NCI-H1105 (cell line): ENCODE measurements at places on chromosomes 3 and 15.

GRCh38 chr15:83970295-83970890, 265.2 kb upstream of the GOLGA6L4 start:
- DNase-seq: no peak

DNA sequence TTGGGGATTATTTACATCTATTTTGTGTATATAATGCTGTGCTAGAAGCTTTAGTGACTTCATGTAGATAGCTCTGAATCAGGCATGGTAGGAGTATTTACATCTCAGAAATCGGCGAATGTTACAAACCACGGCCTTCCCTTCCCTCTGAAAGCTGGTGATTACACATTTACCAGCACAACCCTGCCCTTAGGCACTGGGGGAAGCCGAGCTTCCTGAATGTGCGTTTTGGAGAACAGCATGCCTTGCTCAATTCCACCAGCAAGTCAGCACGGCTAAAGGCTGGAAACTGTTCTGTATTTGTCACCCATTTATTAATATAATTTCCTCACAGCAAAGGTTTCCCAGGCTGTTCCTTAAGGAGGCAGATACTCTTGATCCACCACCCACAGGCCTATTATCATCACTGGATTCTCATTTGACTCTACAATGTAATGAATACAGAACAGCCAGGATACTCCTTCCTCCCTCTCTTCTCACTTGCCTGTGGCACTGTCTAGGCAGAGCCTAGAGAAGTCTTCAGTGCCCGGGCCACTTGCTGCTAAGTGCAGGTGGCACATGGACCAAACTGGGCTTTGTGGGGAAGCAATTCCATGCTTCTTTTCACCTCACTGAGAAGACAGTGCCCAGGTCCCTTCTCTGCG, 55.2 kb upstream of the CACNA2D3 start:
- DNase-seq: no peak

GRCh38 chr3:36525115-36525801, 145.0 kb downstream of the STAC start:
- no peak for DNase-seq

DNA sequence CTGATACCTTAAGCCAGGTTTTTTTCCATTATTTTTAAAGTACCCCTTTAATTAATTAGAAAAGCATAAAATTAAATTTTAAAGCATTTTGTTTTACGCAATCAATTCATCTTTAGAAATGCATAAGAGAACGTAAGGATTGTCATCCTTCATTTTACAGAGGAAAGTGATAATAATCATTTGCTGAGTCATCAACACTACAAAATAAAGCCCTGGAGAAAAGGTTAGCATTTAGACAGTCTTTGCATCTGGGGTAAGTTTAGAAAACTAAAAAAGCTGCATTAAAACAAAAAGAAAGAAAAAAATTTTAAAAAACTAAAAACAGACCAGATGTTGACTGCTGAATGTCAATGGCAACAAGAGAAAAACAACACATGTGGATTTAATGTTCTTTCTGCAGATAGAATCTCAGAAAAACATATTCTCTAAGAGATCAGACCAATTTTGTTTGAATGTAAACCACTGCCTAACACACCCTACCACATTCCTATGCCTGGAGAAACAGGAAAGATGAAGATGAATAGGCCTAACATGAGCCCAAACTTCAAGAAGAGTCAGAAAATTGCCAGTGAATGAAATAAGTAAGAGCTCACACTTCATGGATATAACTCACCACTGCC, 59.9 kb downstream of the SUCNR1 start:
- DNase-seq: no peak

DNA sequence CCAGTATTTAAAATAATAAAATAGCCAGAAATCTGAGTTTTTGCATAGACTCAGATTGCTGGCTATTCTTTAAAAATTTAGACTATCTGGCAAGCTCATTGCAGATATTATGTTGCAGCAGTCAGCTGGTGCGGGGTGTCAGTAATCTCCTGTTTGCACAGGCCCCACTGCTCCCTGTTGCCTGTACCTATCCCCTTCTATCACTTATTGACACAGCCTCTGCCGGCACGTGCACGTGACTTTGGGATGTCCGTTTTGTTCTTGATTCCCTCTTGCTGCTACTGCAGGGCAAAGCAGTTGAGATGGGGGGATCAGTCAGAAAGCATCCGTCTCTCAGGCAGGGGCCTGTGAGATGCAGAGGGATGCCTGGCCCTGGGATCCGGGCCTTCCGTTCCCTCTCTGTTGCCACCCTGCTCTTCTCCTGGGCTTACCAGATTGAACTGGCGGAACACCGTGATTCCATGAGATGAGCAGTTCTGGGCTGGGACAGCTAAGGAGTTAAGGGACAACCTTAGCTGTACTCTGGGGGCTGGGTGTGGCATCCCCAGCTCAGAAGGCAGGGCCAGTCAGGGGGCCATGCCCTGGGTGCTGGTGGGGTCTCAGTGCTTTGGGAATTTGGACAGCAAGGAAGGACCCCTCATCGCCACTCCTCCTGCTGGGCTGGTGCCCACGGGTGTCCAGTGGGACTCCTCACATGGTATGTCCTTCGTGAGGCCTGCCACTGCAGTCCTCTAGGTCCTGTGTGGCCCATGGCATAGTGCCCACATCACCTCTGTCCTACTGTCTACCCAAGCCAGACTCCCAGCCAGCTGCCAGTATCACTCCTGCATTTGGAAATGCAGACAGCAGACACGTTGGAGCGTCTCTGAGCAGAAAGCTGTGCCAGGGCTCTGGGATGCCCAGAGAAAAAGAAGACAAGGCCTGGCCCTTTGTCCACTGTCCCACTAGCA, 11.8 kb downstream of the MRAS start:
- DNase-seq: no peak

- DNase-seq: peak; percentile 1
Observed at GRCh38 chr3:105867712-105868430, 941 bp downstream of the CBLB start.

DNA sequence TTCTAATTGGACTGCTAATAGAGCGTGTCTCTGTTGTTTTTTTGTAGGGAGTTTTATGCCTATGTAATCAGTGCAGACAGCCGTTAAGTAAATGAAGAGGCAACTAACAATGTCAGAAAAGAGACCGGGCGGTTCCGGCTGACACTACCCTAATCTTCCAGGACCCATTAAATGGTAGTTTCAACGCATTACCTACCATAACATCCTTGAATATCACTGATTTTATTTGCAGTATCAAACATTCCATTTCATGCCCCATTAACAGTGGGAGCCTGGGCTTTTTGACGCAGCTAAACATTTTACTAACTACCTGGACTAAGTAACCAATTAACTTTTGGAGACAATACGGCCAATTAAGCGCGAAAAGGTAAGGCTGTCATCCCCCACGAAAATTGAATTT, 832.9 kb upstream of the NR2F2 start:
- no peak for DNase-seq

DNA sequence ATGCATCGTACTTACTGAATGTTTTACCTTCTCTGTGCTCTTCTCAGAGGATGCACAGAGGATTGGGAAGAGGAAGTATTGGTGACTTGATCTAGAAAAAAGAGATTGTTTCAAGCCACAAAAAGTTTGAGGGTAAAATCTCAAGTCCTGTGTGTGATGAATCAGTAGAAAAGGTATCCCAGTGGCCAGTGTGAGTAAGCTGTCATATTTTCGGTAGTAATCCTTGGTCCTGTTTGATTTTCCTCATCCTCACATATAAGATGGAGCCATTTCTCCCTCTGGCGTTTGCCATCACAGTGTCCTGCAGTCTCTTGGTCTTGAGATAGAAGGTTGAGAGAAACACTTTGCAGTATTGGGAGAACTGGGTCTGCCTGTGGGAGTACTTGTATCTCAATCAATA, 166.8 kb downstream of the LPP start:
- no peak for DNase-seq

DNA sequence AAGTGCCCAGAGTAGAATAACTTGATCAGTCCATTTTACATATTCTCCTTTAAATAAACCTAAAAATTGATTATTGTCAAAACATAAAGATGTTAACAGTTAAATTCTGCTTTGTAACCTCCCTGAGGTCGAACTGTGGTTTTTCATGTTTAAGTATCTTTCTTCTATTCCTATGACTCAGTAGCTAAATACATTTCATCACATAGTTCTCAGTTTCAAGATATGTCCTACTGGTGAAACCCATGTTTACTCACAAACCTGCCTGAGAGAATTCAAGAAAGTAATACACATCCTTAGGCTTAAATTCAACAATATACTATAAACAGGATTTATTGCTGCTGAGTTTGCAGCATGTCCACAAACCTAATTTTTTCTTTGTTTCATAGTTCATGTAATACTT, 692.9 kb downstream of the ZPLD1 start:
- no peak for DNase-seq
